ENCODE measurements at places on chromosomes 7 and 10.

DNA sequence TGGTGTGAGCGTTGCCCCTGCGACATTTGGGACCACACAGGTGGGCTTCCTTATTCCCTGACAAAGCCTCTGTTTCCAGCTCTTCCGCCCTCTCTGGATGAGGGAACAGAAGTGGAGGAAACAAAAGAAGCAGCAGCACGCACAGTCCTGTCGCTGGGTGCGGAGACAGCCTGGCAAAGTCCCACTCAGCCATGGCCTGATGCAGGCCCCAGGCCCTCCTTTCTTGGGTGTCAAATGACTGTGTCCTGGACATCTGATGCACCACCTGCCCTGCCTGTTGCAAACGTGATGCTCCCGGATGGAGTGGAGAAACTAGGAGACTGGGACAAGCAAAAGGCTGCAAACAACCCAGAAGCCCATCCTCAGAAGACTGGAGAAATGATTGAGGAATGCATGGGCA is 20.7 kb downstream of the ZMIZ2 start:
- DNase-seq = no peak

- no peak for DNase-seq
Observed at GRCh38 chr10:15879663-15880062, 19.4 kb upstream of the MINDY3 start.

GRCh38 chr10:93392121-93392520 is 90.0 kb downstream of the MYOF start:
- no peak for DNase-seq

DNA sequence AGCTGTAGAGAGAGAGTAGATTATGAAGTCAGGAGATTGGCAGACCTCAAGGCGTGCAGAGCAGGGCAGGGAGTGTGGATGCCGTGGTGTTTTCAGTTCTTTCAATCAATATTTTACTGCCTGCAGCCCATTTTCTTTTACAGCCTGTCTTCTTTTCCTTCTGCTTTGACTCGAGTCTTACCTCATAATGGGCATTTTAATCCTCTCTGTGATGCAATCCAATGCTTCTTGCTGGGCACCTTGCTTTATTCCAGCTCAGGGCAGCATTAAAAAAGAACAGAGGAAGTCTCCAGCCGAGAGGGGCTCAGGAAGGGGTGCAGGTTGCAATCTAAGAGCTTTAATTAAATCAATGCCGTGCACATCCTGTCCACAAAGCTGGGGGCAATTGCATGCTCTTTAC is 839.0 kb downstream of the LRMDA start:
- no peak for DNase-seq

GRCh38 chr10:121813211-121813815 is 114.5 kb downstream of the ATE1 start:
- DNase-seq = no peak

DNA sequence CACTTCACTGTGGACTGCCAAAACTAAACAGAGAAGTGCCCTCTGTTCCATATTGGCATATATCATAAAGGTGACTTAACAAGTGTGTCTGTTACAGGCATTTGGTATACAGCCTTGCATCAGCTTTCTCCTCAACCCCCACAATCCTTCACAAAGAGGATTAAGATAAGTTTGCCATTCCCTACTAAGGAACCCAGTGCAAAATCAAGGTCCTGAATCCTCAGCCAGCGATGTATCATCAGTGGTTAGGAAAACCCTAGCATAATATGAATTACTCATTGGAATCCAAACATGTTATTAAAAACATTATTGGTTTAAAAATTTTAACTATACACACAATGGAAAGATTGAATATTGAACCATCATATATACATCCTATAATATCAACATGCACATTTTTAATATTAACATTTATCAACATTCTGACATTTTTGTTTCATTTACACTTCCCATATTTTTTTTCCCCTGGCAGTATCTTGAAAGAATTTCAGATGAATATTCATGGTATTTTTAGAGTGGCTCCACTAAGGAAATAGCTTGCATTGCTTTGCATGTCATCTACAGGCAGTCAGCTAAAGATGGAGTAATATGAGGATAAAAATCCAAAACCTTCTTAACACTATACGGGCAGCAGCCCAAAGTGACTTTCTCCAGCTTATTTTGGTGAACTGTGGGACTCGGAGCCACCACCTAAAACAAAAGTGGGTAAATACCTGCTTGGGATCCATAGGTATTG is 215.6 kb upstream of the CHRM2 start:
- DNase-seq = no peak

- DNase-seq = no peak
Observed at GRCh38 chr7:91320366-91321078, 56.3 kb downstream of the FZD1 start.

DNA sequence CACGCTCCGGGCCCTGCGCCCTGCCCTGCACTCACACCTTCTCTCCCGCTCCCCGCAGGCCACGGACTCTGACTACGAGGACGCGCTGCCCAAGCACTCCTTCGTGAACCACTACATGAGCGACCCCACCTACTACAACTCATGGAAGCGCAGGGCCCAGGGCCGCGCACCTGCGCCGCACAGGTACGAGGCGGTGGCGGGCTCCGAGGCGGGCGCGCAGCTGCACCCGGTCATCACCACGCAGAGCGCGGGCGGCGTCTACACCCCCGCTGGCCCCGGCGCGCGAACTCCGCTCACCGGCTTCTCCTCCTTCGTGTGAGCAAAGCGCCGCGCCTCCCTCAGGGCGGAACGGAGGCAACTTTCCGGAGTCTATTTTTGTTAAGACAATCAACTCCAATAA is 417.0 kb upstream of the FOXK1 start:
- DNase-seq = no peak

DNA sequence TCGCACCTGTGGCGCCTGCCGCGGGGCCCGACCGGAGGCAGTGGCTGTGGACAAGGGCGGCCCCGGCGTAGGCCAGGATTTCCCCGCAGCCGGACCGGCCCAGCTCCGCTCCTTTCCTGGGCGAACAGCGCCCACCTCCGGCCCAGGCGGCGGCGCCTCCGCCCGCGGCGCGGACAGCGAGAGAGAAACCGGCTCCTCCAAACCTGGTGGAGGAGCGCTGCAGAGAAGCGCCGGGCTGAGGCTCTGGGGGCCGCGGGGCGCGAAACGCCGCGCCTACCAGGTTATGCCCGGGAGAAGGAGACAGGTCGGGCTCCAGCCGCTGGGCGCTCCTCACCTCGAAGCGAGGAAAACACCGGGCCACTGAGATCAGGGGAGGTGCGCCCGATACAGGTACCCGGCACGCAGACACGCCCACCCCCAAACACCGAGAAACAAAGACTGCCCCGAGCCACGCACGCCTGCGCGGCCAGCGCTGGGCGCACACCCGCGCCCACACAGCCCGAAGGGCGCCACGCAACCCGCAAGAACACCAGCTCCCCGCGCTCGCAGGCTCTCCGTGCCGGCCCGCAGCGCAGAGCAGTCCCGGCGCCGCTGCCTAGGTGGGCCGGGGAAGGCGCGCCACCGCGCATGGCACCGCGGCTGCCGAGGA is 3.3 kb downstream of the GRID1 start:
- no peak for DNase-seq

Data from Peyer's patch (tissue), 4 donors.